Stimulated activated CD4-positive, alpha-beta T cell treated with anti-CD3 and anti-CD28 coated beads, Interleukin-4, amount 100 ng/mL, for 4 hours (primary cell): ENCODE measurements at places on chromosomes 2 and 18.

DNA sequence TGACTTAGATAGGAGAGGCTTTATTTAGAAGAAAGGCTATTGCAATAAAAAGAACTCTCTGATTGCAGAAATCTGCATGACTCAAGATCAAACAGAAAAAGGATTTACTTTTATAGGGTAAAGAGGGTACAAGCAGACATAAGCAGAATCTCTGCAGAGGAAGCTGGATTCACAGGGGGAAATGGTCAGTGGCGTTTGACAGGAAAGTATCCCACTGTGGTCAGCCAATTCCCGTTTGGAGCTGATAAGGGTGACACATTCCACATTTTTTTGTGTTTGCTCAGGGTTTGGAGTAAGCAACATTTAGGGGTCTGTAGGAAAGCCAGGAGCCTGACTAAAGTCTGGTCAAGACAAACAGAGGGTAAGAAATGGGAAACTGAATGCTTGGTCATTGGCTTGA lies 23.9 kb upstream of the SCYGR5 start:
- DNase-seq = no peak

GRCh38 chr2:135386993-135387392 lies 144.0 kb downstream of the ZRANB3 start:
- no peak for DNase-seq

DNA sequence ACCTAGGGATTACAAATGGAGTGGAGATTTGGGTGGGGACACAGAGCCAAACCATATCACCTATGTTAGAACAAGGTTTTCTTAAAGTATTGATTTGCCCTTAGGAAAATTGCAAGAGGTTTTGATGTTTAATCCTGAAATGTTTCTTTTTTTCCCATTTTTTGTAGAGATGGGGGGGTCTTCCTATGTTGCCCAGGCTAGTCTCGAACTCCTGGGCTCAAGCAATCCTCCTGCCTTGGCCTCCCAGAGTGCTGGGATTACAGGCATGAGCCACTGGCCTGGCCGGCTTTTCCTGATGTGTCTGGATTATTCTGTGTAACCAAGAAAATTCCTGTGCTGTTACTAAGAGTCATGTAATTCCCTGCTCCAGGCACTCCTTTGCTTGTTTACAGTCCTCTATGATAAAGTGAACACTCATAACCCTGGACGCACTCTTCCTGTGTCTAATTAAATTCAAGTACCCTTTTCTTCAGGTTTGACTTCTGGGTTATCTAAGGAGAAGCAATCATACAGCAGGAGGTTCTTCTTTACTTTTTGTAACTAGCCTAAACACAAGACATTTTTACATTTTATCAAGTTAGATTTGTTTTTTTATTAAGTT lies 15.0 kb upstream of the CTDP1 start:
- DNase-seq = no peak

DNA sequence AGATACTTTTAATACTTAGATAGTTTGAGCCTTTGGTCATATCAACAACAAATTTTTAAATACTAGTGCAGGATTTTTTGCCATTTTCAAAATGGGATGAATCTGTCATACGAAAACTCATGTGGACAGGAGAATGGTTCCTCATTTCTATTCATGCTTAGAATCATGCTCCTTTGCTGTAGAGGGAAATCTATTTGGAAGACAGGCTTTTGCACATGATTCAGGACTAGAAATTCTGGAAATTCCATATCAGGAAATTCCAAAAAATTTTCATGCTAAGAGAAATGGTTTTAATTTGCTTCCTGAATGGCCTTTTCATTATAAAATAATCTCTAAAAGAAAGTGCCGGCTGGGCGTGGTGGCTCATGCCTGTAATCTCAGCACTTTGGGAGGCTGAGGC lies 39.3 kb downstream of the MOGAT1 start:
- no peak for DNase-seq

- DNase-seq = no peak
These were observed 23.7 kb upstream of the ACKR3 start for GRCh38 chr2:236545814-236546480.

DNA sequence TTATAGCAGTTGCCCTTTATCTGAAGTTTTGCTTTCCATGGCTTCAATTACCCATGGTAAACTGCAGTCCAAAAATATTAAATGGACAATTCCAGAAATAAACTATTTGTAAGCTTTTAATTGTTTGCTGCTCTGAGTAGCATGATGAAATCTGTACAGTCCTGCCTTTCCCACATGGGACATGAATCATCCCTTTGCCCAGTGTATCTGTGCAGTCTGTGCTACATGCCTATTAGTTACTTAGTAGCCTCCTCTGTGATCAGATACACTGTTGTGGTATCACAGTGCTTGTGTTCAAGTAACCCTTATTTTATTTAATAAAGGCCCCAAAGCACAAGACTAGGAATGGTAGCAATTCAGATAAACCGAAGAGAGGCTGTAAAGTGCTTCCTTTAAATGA lies 810.6 kb upstream of the PIK3C3 start:
- DNase-seq = no peak

GRCh38 chr2:118197011-118197675 lies 108.9 kb downstream of the INSIG2 start:
- no peak for DNase-seq
